Cardiac septum (tissue), 1 donor: ENCODE measurements at places on chromosomes 3 and 15. TPM values are rescaled to one million over a fixed set of nuclear protein-coding genes. Genes with fewer than 3 reads are reported as not detected.

CADM2 gene
- 0.65 TPM for total RNA-seq

- no peak for DNase-seq
Measured at GRCh38 chr3:193836918-193837317, 243.9 kb downstream of the OPA1 start.

GOLGA6L6 gene
- not detected for total RNA-seq

GRCh38 chr3:127688022-127688415 is 15.3 kb downstream of the ABTB1 start:
- peak; percentile 39 for DNase-seq

DNA sequence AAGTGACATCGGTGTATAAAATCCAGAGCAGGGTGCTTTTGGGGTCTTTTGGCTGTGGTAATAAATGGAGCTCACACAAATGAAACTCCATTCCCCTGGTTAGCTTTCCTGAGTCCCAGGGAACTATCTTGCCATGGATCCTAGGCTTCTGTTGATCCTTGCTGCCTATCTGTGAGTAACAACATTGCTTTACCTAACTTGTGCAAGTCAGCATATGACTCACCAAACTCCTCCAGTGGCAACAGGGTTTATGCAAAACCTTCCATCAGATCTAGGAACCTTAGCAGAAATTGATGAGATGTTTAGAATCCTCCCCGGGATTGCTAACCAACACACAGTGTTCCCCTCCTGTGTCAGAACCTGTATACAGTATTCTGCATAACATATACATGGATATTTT is 105.4 kb downstream of the SCAPER start:
- no peak for DNase-seq

DNA sequence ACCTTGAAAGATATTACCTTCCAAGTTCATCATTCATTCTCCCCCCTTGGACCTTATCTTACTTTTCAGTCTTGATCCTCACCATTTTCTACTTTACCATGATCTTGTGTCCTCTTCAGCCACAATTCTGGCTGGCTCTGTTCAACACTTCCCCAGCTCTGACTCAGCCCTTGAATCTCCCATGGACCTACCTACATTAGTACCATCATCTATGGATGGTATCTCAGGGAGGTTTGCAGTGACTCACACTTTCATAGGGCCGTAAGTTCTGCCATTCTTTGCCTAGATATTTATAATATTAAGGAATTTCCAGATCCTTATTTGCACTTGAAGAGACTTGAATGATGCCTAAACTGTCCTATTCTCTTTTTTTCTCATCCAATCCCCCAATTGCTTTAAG is 213.7 kb upstream of the RORA start:
- DNase-seq, result no peak

GRCh38 chr3:112134335-112135124 is 1.5 kb upstream of the GCSAM start:
- DNase-seq, result no peak
